ENCODE measurements at places on chromosomes 6 and 20.

DNA sequence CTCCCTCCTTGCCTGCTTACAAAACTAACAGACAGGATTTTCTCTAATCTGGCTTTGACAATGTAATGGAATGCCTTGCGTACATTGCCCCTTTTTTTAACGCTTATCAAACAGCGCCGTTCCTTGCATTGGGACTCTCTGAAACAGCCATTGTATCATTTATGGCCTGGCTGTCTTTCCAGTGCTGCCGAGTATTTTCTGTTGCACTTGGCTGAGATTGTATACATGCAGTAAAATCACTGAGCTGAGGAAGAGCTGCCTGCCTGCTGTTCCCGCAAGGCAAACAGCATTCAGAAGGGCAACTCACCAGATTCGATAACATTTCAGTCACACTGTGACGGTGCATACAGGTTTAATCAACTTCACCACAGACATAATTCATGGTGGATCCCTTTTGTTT lies 106.0 kb downstream of the SH3BGRL2 start:
- DNase-seq: no peak

DNA sequence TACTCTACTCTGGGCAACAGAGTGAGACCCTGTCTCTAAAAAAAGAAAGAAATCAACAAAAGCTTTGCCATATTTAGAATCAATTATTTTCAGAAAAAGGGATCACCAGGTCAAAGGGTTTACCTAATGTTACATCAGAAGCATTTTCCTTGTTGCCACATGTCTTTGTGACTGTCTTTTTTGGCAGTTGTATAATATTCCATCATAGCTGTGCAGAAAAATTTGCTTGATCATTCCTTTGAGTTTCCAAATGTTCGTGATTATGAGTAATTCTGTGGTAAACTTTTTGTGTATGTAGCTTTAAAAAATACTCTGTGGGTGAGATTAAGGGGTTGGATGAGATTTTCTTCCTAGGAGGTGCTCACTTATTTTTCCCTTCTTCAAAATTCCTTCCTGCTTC lies 26.4 kb downstream of the PNPLA1 start:
- no peak for DNase-seq

GRCh38 chr6:55474382-55474781 lies 104.6 kb downstream of the HMGCLL1 start:
- DNase-seq: no peak

DNA sequence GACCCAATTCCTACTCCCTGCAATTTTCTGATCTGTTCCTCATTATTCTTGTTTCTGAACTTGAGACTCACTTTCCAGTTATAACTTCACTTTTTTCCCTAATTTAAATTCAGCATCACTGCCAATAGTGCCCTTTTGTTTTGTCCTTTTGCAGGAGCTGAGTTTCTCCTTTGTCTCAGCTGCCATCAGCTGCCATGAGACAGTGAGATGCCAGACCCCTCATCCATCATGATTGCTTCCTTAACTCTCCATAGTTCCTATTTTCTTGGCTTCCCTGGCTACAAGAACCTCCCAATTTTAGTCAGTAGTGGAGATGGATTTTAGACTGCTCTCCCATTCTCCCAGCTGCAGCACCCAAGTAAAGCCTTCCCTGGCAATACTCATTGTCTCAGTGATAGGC lies 518.1 kb downstream of the HDGFL1 start:
- DNase-seq: no peak

GRCh38 chr6:56708810-56709597 lies 66.3 kb upstream of the DST start:
- no peak for DNase-seq

DNA sequence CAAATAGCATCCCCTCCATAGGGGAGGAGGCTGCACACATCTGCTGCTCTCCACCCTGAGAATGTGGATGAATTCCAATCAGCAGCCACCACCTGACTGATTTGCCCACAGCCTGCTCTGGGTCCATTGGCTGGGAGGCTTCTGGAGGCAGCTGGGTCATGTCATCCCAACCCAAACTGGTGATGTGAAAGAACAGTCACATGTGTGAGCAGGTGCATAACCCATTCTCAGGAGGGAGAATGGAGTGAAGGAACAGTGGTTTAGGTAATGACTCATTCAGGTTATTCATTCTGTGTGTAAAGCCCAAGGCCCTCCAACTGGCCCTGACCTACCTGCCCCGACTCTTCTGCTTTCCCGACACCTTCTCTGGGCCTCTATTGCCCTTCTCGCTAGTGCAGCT lies 90.9 kb upstream of the GCM1 start:
- no peak for DNase-seq

DNA sequence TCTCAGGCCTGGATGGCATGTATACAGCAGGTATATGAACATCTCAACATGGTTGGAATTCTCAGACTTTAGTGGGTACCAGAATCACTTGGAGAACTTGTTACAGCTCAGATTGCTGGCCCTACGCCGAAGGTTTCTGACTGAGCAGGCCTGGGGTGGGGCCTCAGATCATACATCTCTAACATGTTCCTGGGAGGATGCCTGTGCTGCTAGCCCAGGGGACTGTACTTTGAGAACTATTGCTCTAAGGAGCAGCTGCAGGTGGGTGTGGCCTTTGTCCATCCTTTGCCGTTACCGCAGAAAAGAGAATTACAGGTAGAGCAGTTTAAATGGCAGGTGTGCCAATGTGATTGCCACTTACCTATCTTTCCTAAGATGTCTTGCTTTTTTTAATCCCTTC lies 310.5 kb upstream of the JAG1 start:
- no peak for DNase-seq

DNA sequence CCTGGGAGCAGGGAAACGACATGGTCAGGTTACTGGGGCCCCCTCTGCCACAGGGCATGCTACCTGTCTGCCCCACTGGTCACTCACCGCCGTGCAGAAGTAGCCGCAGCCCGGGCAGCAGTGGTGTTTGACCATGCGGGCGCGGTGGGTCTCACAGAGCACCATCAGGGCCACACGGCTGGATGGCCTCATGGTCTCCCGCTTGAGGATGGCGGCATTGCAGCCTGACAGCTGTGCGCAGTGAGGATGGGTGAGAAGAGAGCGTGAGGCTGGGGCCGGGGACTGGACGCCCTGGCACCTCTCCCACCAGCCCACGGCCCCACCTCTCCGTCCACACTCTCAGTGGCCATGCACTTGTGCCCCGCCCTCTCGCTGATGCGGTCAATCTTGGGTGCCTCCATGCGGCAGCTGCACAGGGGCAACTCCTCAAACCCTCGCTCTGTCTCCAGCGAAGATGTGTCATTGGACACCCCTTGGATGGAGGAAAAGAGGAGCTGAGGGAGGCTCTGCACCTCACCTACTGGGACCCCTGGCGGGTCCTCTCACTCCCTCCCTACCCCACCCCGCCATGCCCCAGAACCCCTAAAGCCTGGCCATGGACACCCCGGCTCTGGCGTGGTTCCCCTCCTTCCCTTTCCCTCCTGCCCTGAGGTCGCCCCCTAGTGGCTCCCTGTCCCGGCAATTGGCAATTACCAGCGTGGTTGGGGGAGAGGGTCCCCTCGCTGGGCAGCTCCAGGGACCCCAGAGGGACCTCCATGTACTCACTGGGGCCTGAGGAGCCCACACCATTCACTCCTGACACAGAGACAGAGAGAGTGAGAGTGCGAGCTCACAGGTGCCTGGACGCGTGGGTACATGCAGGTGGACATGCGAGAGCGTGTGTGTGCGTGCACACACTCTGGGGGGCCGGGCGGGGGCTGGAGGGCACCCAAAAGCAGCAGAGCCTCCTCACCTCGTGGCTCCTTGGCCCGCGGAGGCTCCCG lies 8.9 kb downstream of the EHMT2 start:
- DNase-seq: peak; percentile 74

- DNase-seq: no peak
These were observed 686 bp upstream of the EGFL8 start for GRCh38 chr6:32163559-32164258.

DNA sequence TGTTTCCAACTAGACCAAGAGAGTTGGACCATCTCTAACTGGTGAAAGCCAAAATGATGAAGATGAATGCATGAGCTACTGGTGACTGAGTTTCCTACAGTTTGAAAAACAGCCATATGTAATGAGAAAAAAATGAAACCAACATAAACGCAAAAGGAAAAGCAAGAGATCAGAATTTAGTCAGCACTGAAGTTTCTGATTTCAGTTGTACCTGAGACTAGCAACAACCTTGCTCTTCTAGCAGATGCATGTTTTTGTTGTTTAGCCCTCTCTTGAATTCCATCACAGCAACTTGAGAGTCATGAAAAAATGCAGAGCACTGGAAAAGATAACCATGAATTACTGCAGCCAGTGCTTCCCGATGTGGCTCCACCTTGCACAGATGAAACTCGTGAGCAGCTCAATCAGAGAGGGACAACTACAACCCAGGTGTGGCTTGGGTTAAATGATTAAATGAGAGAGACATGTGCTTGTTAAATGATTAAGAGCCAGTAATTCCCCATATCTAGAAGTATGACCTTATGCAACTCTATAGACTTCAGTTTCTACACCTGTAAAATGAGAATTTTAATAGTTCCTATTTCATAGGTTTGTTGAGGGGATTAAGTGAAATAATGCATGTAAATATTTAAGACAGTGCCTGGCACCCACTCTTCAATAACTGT lies 104.8 kb downstream of the ELOVL4 start:
- DNase-seq: no peak

DNA sequence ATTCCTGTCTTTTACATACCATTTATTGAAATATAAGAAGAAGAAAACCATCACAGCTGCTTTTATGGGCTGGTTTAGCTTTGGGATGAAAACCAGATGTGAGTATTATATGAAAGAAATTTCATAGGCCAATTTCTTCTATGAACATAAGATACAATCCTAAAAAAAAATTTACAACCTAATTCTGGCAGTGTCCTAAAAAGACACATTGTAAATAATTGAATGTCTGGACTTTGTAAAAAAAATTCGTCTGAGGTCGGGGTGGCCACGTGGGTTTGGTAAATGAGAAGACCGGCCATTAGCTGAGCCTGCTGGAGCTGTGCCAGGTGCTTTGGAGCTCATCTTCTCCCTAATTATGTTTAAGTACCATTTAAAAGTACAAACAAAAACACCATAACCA lies 26.8 kb downstream of the DACT2 start:
- DNase-seq: no peak

DNA sequence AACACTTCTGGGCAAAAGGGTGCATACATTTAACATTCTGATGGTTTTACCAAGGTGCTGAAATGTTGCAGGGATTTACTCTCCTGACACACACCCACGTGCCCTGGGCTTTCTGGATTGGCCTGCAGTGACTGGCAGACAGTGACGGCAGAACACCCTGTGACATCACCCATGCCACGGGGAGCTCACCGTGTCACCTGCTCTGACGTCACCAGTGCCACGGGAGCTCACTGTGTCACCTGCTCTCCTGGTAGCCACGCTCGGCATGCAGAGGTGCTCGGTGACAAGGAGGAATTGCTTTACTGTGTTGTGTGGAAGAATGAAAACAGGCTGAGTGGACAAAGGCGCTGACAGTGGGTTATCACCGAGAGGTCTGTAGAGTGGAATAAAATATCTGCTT lies 99.3 kb downstream of the RAMACL start:
- DNase-seq: no peak
